ENCODE measurements at places on chromosomes 1 and 21.

GRCh38 chr1:93768380-93768863, 86.8 kb upstream of the BCAR3 start:
- DNase-seq = no peak

DNA sequence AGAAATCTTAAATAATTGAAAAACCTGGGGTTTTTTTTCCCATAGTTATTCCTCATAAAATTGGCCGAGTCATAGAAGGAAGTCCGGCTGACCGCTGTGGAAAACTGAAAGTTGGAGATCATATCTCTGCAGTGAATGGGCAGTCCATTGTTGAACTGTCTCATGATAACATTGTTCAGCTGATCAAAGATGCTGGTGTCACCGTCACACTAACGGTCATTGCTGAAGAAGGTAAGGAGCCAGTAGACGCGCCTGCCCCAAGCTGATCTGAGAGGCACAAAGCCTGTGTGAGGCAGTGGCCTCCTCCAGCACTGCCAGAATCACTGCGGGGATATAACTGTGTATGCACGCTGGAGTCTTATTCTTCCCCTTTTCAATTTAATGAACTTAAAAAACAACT, 100.3 kb downstream of the PHTF1 start:
- no peak for DNase-seq

DNA sequence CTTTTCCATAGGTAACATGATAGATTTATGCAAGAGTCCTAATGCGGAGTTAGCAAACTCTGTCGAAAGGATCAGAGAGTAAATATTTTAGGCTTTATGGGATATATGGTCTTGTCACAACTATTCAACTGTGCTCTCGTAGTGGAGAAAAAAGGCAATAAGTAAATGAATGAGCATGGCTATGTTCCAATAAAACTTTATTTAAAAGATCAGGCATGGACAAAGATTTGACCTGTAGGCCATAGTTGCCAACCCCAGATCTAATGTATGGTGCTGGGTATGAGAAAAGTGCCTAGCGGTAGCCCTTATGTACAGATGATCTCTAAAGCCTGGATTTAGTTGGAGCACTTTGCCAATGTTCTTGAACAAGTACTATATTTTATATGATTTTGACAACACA, 498.8 kb upstream of the C1orf87 start:
- no peak for DNase-seq

DNA sequence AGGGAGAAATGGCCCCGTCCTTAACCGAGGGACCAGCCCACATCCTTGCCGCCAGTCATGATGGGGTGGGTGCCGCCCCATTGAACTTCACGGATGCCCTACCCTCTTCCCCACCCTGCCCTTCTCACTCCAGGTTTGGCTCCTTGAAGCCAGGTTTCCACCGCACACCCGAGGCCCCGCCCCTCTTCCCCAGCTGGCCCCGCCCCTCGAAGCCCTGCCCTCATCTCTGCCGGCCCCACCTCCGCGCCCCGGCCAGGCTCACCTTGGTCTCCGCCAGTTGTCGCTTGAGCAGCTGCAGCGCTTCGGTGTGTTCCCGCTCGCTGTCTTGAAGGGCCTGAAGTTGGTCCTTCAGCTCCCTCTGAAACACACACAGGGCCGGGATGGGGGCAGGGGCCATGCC, 16.6 kb downstream of the TRIM62 start:
- no peak for DNase-seq

GRCh38 chr1:27366411-27367159, at the start of gene MAP3K6:
Gene MAP3K6 (minus strand): TSS chr1:27366961. CDS start chr1:27366597, 364 bp downstream.
- DNase-seq = no peak

DNA sequence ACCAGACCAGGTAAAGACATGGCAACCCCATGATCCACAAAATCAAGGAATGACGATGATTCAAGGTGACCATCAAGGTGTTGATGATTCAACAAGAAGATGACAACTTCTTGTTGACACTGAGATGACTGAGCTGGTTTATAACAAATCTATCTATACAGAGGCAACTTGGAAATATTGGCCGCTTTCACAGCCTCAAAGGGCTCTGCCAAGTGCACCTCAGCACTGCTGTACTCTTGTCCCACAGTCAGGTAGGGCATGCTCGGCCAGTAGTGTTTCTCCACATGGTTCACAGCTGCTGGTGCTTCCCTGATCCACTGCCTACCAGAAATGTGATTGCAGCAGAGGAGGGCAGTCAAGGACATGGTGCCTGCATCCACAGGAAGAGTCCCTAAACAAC, 125.2 kb upstream of the SYT6 start:
- no peak for DNase-seq

- no peak for DNase-seq
These were observed 20.1 kb downstream of the BCAS2 start for GRCh38 chr1:114561333-114561732.

GRCh38 chr1:230501849-230502248, 75.7 kb upstream of the PGBD5 start:
- DNase-seq = no peak

DNA sequence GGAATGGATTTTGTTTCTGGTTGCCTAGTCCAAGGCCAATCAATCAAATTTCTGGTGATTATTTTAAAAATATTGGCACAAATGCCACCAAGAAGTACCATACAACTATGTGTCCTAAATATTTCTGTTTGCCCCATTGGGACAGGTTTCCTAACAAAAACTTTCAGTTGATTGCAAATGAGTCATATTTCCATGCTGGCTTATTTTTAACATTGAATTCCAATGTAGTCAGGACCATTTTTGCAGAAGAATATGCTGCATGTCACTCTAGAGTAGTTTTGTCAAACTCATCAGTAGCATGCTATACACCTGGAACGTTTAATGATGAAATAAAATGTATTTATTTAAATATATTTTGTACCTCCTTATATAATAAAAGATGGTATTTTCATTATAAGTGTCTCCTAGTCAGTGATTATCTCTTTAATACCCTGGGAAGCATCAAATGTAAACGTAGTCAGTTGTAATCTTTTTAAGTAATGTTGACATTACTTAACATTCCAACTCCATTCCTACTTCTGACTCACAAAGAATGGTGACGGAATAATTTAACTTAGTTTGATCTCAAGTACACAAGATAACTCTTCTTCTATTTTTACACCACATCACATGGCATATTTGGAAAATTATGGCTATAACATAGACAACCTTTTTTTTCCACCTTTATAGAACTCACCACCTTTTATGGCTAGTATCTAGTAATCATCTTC, 39.0 kb upstream of the USH2A start:
- no peak for DNase-seq

DNA sequence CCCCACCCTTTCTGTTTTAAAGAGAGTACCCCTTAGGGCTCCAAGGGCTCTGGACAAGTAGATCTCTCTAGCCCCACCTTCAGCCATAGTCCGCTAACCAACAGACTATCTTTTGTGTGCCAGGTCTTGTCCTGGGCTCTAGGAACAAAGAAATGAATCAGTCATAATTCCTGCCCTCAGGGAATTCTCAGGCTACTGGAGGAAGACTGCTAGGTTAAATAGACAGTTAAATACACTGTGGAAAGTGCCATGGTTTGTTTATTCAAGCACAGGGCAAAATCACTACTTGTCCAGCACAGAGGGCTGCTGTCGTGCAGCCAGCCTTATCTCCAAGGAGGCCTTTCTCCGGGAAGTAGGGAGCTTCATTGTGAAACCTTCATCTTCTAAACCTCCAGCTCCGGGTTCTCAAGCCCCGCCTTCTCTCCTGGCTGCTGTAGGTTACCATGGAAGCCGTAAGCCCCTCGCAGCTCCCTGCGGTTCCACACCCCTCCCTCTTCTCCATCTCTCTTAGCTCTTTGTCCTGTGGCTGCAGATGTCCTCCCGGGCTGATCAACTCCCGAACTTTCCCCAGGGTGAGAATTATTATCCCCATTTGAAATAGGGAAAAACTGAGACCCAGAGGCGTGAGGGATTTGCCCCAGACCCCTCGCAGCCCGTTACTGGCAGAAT, 29.8 kb downstream of the SHISAL2A start:
- no peak for DNase-seq

GRCh38 chr21:46393451-46393940, 65.2 kb upstream of the DIP2A start:
- DNase-seq = no peak

DNA sequence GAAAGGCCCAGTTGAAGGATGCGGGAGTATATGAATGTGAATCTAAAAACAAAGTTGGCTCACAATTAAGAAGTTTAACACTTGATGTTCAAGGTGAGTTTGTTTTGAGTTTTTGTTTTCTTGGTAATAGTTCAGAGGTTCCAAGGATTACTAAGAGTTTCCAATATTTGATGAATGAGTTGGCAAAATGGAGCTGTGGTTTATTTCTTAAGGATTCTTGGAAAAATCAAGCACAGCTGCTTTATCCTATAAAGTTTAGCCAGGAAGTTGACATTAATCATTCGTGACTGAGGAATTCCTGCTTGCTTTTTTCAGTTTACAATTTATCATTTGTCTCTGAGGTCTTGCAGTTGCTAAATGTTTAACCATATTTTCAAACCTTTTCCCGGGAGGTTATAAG, 15.1 kb downstream of the VCAM1 start:
- no peak for DNase-seq

DNA sequence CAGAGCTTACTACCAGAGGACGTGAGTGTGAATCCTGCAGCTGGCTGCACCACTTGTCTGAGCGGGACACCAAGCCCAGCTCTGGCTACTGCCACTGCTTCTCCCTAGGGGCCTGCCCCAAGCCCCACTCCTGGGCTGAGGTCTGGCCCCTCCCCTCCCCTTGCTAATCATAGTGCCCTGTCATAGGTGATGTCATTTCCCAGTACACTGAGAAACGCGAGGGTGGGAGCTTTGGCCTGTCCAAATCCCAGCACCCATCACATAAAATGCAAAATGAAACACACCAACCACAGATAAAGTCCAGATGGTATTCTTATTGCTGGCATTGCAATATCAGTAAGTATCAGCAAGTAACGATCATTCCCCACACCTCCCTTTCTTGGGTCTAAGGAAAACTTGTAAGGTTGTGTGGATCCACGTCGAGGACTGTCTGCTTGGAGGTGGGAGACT, 77.7 kb downstream of the TOMM20 start:
- peak; percentile 30 for DNase-seq

DNA sequence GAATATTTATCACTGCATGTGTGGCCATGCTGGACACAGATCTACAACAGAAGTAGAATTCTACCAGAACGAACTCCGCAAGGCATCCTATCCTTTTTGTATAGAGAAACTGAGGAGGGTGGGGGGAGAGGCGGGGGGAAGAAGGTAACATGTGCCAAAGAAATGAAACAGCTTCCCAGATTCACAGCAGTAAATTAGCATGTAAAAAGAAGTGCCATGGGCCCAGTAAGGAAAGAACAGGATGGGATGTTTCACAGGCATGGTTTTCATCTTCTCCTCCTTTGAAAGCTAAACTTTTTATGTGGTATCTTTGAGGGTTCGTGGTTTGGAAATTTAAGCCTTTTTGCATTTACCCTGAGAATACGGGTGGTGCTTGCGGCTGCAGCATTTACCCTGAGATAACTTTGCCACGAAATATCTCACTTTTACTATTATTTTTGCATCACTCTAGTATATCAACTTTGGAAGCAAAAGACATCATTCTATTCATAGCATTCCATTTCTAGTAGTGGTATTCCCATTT, 168.9 kb downstream of the TPR start:
- DNase-seq = no peak

- no peak for DNase-seq
These were observed 237.7 kb downstream of the SEC16B start for GRCh38 chr1:177732178-177732577.

DNA sequence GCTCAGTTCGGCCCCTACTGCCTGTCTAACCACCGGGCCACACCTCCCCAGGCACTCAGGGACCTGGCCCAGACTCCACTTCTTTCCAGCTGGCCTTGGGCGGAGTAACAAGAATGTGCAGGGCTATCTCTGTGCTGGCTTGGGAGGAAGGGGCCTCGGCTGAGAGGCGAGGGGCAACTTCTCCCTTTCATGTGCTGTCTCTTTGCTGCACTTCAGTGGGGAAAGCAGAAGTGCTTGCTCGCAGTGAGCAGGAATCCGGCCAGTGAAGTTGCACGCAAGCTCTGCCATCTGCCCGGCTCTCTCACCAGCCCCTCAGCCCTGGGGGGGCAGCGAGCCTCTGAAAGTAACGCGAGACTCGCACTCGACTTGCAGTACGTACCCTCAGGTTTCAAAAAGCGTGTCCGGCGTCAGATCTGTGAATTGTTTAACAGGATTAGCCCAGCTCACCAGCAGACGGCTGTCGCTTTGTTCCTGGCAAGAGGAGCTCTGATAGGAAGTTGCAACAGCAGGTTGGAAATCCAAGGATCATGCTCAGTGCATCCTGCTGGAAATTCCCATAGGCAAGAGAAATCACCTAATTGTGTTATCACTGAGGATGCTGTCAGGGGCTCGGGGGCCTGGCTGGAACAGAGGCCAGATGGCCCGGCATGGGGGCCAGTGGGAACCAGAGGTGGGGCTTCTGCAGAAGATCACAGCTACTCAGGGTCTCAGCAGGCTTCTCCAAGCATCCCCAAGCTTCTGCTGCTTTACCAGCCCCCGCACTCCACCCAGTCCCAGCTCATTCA, 221.1 kb downstream of the NPHP4 start:
- no peak for DNase-seq

DNA sequence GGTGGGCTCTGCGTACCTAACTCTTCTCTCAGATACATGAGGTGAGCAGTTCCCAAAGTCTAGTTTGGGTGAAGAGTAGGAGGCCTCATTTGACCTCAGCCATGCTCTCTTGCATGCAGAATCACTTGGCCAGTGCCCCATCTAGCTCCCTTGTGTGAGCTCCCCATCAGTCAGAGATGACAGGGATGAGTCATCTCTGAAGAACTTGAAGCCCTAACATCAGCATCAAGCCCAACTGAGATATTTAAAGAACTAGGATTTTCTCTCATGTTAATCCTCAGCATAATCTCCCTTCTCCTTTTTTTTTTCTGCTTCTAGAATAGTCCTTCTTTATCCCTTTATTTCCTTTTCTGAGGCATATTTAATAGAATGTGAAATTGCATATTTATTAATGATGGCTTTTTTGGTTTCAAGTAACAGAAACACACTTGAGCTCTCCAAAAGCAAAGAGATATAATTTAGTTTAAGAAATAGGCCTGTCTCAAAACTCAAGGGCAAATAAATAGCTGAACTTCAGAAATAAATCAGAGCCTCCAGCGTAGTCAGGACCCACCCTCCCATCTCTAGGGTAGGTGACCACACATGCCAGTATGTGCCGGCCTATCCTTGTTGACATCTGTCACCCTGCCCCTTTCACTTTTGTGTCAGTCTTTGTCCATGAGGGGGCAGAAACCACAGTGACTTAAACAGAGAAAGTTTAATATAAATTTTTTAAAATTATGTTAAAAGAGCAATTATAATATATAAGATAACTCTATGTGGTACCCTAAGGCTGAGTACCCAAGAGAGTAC, 112.3 kb downstream of the TSEN15 start:
- no peak for DNase-seq
